ENCODE measurements at places on chromosomes 1 and 21.

DNA sequence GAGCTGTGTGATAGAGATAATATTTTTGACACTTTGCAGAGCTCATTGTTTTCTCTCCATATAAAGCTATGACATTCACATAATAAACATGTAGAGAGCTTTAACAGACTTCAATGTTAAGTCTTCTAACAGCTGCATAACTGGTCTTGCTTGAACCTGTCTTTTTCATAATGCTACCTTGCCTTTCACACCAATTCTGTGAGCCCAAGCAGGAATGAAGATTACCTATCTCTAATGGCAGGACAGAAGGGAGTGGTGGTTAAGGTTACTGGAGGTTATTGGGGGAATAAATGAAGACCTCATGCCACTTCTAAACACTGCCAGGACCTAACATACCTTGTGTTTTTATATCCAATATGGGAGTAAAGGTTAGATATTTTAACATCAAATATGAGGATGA lies 2.3 kb upstream of the CD55 start:
- DNase-seq = no peak

- DNase-seq = no peak
These were observed 19.1 kb downstream of the RPAP2 start for GRCh38 chr1:92317836-92318493.

GRCh38 chr21:14270631-14271030 lies 54.7 kb downstream of the RBM11 start:
- no peak for DNase-seq

GRCh38 chr21:15457965-15458364 lies 271.8 kb upstream of the USP25 start:
- DNase-seq = no peak

- DNase-seq = no peak
These were observed 66.2 kb upstream of the RNPC3 start for GRCh38 chr1:103459346-103459745.

GRCh38 chr1:246815693-246816270 lies 91.6 kb downstream of the SCCPDH start:
- DNase-seq = no peak

DNA sequence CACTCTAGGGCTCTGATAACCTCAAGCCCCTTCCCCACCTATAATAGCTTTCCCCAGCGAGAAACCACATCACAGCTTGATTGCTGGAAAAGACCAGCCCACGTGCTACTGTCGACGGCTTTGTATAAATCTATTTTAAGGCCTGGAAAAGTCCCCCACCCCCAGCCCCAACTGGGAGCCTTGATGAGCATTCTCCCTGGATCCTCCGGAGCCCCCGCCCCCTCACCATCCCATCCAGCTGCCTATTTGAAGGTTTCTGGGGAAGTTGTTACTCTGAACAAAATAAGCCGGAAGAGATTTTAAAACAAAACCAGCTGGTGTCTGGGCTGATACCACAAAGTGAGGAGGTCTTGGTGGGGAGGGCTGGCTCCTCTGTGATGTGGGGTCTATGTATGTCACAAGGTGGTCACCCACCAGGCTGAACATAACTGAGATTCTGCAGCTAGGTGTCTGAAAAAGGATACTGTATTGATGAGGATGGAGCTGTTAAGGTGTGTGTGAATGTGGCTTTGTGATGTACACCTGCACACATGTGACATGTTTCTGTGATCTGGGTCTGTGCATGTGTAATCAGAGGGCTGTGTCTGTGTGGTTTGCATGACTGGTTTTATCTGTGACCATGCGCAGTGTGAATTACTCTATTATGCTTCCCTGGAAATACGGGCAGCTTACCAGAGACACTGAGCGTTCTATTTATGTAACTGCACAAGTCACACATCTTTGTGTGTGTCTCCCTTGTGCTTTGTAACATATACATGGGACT lies 25.0 kb downstream of the RIMS3 start:
- DNase-seq = no peak

DNA sequence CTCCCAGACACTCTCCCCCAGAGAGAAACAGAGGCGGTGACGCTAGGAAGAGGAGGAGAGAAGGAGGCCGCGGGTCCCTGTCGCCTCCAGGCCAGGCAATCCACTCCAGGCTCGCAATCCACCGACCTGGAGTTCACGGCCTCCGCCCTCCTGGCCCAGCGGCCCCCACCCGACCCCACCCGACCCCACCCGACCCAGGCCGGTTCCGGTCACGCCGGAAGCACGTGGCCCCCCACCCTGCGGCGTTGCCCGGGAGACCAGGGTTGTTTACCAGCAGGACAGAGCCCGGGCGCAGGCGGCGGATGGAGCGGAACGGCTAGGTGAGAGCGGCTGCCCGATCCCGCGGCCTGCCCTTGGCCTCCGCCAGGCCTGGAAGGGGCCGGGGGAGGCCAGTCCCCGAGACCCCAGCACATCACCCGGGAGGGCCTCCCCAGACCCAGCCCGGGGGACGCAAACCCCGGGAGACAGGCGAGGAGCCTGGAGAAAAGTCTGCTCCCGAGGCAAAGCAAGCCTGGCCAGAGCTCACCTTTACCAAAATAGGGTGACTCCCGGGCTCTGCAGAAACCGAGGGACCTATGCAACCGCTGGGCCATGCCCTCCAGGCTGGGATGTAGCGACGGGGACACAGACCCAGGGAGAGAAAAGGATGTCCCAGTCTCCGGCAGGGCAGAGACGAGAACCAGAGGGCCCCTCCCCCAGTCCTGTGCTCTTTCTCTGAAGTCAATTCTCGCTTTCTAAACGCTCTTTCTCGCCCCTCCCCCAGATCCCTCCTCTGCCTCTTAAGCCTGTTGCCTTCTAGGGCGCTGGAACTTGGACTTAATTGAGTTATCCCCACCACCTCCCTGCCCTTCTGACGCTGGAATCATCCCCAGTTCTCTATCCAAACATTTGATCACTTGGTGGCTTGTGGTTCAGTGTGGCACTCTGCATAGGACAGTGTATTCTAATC lies at the start of the genes PLA2G2C and UBXN10:
Gene PLA2G2C, minus strand, starts transcription at position 685 of the 949 bp plus-strand sequence. CDS start 9,155 bp downstream, outside the sequence.
Gene UBXN10, plus strand, starts transcription at position 263 of the 949 bp plus-strand sequence. CDS start 4,466 bp downstream, outside the sequence.
- peak; percentile 2 for DNase-seq

GRCh38 chr1:246893191-246893939 lies 38.4 kb downstream of the AHCTF1 start:
- DNase-seq = no peak

GRCh38 chr1:80982831-80983230 lies 817.9 kb upstream of the ADGRL2 start:
- DNase-seq = no peak

DNA sequence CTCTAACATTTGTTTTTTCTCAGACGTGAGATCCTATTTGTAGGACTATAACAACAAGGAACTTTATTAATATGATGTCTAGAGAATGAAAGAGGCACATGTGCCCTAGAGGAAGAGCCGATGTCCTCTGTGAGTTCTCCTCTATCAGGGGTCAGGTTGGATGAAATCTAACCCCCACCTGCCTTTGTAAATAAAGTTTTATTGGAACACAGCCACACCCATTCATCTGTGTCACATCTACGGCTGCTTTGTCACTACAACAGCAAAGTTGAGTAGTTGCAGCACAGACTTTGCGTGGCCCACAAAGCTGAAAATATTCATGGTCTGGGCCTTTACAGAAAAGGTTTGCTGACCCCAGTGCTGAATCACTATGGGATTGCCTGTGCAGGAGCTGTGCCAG lies 571 bp upstream of the CAPN9 start:
- no peak for DNase-seq

- DNase-seq = no peak
These were observed 48.0 kb upstream of the SLC19A1 start for GRCh38 chr21:45590246-45590725.

DNA sequence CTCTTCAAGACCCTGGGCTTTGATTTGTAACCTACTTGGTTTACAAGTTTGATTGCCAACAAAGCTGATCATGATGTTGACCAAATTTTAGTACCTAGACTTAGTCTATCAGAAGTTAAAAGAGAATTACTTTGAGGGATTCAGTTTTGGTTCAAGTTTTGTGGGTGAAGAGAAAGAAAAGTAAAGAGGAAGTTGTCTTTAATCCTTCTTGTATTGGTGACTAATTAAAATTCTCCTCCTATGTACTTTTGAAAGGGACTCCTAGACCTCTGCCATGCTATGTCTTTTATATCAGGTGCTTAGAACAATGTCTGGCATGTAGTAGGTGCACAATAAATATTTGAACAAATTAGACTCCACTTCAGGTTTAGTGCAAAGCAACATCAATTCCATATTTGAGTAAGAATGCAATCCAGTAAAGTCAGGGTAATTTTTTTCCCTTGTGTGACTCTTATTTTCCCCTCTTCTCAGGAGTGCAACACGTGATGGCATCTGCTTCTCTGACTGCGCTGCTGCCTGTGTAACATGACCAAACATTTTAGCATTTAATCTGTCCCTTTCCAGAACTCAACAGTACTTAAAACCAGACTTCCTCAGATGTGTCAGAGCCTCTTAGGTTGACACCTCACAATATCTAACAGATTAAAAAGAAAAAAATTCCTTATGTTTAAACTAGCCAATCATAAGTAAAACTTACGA lies 41.1 kb upstream of the KCNQ4 start:
- DNase-seq = no peak

GRCh38 chr1:221719987-221720386 lies 21.9 kb downstream of the DUSP10 start:
- DNase-seq = no peak

DNA sequence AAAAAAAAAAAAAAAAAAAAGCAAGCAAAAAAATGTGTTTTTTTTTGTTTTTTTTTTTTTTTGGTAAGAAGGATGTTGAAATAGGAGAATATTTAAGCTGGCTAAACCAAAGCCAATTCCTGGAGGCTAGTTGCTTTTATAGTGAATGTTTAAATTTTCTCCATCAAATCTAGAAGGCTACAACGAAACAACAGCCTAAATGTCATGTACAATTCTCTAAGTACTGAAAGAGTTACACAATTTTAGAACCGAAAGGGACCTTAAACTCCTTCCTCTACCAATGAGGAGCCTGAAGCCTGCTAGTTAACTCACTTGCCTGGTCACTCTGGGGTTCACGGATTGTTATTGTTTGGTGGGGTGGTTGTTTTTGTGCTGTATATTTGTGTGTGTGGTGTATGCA lies 3.5 kb downstream of the WLS start:
- no peak for DNase-seq

- no peak for DNase-seq
These were observed 28.9 kb upstream of the APP start for GRCh38 chr21:26199456-26199855.

DNA sequence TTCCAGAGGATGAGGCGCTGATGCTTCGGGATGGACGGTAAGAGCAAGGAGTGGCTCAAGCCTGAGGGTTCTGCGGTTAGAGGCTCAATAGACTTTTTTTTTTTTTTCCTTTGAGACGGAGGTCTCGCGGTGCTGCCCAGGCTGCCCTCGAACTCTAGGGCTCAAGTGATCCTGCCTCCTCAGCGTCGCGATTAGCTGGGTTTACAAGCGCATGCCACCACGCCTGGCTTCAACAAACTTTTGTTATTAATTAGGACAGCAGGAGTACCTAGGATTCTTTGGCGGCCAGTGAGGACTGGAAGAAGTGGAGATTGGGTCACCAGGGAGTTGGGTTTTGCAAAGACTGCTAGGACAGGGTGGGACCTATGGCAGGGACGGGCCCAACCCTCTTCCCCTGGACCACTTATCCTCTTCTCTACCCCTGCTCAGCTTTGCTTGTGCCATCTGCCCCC lies 587 bp downstream of the SCNM1 start:
- DNase-seq = peak; percentile 42

Data from NCI-H146 (cell line).